ENCODE measurements at places on chromosomes 12 and 14.

DNA sequence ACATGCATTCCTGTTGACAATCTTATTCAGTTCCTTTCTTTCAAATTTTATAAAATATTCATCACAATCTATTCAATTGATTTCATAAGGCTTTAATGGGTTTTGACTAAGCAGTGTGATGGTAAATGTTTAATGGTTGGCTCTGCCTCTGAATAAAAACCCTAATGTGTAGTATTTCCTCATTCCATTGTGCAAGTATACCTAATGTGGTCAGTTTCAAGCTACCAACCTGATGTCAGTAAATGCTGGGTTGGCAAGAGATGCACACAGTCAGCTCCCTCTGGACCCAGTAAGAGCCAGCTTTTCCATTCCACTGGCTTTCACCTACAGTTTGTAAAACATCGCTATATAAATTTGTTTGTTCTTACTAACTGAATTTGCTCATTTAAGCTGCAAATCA, 53.9 kb downstream of the METTL25 start:
- DNase-seq, result no peak

GRCh38 chr12:51705450-51705849, 114.4 kb downstream of the SCN8A start:
- DNase-seq, result no peak

DNA sequence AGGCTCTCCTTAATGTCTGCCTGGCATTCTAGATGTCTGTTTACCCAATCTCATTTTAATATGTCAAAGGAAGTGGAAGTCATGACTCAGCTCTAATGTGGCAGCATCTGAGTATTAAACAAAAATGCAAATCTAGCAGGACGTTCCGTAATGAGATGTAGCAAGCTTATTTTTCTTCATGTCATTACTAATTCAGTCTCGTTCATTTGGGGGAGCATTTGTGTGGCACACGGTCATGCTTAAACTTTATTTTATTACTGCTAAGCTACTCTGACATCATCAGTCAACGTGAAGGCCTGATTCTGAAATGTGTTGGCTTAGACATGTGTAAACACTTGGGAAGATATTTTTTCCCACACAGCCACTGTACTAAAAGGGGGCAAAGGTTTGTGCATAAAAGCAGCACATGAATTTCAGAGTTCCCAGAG, 326.7 kb upstream of the TMPO start:
- DNase-seq, result no peak

- no peak for DNase-seq
These were observed 9.0 kb downstream of the LGALS3 start for GRCh38 chr14:55138091-55138490.

DNA sequence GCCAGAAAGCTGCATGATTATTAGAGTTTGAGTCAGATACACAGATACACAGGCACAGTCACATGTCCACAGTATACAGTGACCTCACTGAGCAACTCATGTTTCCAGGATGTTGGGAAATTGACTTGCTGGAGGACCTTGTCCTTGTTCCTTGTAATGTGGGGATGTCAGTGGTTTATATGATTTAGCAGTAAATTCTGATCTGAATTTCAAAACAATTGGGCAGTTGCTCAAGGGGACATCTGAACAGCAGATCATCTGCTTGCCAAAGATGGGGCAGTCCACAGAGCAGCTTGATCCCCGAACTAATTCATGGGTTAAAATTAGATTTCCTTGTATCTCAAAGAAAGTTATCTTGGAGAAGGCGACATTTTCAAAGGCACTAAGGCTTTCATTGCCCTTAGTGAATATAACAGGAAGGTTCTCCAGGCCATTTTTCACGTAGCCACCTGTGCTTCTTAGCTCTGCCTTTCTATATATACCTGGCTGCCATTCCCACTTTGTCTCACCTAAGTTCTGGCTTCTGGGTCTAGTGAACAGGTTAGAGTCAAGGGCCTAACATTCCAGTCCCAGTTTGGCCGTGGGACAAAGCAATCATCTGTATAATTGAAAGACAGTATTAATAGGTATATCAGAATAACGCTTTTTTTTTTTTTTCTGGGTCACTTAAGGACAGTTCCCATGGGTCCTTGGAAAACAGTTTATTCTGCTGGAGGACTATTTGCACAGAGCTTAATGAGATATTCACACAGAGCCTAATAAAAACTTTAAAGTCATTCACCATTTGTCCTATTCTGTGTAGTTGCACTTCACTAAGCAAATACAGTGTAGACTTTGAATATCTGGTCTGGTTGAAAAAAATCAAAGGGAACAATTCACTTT, 64.9 kb upstream of the STRN3 start:
- DNase-seq, result no peak

DNA sequence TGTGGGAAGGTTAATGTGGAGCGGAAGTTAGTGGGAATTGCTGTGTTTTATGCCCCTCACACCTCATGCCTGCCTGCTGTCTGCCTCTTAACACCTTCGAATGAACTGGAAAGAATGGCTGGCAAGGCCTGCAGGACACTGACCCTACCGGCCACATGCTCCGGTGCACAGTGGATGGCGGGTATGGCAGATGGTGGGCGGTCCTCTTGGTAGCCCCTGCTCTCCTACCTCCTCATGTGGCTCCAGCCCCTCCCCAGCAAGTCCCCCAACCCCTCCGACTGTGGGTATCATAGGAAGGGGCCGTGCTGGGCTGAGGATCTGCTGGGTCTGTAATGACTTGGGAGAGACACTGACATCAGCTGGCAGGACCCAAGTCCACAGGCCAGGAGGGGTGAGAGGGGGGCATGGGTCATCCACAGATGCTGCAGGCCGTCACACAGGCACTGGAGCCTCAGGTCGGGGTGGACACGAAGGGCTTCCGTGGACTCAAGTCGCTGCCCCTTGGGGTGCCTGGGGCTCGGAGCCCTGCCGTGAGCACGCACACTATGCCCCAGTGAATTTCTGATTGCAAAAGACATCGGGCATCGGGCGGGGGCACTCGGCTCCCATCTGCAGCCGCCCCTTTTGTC, 77.4 kb downstream of the KIF26A start:
- DNase-seq, result no peak

DNA sequence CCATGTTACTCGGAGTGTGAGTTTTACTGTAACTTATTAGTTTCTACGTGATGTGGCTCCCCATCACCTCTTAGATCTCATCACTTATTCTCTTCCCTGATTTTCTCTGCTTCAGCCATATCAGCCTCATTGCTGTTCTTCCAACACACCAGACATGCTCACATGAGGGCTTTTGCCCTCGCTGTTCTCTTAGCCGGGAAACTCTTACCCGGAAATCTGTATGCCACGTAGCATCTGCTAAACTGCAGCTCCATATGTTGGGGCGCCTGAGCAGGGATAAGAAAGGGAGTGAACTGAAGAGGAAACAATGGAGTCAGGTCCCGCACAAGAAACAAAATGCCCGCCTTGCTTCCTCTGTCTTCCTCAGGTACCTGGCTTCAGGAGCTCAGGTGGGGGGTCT, 16.6 kb downstream of the SMUG1 start:
- no peak for DNase-seq

GRCh38 chr12:3328571-3328970, 162.4 kb upstream of the PRMT8 start:
- no peak for DNase-seq

- DNase-seq, result no peak
These were observed 621.9 kb downstream of the LRFN5 start for GRCh38 chr14:42228611-42229010.

All from GM13976 (cell line).